Epithelial cell of proximal tubule (primary cell): ENCODE measurements at places on chromosomes 6 and 20. TPM values are rescaled to one million over a fixed set of nuclear protein-coding genes. Genes with fewer than 3 reads are reported as not detected.

- no peak for DNase-seq
Measured at GRCh38 chr20:4297127-4297826, 281.9 kb upstream of the RNF24 start.

DNA sequence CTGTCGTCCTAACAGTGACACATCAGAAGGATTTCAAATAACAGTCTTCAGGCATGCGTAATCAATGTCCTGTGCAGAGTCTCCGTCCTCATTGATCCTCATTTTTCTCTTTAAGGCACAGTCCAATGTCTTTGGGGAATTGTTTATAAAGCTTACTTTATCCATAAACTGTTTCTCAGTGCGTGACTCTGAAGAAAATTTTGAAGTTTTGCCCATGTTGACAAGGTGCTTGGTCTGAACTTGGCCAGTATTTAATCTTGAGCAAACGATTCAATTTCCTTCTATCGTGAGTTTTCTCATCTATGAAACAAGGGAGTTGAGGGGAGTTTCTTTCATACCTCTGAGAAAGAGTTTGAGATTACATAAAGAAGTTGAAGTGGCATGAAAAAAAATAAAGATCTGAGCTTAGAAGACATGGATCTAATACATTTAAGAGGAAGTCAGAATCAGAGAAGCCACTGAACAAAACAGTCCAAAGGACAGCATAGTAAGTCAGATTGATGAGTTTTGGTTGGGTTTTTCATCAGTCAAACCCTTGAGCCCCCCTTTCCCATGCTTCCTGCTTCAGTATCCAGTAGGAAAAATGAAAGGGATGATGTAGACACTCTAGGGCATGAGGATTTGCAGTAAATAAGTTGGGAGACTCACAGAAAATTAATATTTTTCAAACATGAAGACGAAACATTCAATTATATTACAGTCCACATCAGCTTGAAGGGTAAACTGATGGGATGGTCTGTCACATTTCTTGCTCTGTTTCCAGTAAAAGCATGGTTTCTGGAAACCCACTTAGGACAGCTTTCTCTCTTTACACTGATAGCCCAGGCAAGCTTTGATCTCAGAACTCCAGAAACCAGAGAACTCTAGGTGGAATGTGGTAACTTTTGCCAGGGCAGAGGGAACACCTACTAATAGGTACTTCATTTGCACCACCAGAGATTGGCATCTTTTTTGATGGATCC is 8.1 kb downstream of the EDN1 start:
- no peak for DNase-seq

DNA sequence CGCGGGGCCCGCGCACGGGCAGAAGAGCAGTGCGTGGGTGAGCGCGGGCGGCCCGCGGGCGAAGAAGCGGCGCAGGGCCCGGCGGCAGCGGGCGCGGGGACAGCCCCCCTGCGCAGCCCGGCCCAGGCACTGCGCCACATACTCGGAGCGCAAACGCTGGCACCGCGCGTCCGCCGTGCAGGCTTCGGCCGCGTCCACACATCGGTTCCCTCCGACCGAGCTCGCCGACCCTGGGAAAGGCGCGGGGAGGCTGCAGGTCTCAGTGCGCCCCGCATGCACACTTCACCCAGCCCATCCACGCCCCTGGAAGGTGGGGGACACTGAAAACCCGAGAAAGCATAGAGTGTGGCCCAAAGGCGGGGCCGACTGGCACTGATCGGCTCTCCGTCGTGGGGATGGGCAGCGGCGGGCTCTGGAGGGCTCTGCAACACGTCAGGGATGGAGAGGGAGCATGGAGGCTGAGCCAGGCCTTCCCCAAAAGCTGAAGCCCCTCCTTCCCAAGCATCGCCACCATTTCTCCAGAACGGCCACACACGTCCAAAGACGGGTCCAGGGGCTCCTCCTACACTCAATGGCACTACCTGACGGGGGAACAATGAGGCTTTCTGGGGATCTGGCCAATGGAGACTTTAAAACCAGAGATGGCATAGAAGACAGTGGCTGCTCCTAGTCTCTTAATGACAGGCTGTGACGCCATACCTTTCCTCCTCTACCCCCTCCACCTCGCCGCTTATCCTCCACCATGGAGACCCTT is 2.0 kb downstream of the GFRA4 start:
- DNase-seq: no peak

DNA sequence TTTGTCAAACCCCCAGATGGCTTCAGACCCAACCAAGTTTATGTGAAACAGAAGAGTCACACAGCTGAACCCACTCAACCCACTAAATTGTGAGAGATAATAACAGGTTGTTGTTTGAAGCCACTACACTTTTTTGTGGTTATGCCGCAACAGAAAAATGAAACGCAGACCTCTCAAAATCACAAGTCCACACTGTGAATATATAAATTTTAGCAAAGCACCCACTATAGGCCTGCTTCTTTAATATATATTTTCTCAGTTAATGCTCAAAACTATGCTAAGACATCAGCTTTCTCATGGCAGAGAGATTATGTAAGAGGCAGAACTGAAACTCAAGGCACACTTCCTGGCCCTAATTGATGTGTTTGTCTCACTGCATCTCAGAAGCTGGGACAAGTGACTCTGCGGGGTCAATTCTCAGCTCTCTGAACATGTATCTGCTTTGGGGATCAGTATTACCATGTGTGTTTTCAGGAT is 27.7 kb downstream of the MAP3K5 start:
- no peak for DNase-seq

- DNase-seq: no peak
Measured at GRCh38 chr6:17972978-17973622, 14.3 kb downstream of the KIF13A start.

- DNase-seq: peak; percentile 33
Measured at GRCh38 chr6:123745895-123746294, 57.8 kb upstream of the NKAIN2 start.

- no peak for DNase-seq
Measured at GRCh38 chr6:158005626-158006180, 24.0 kb downstream of the SYNJ2 start.

- no peak for DNase-seq
Measured at GRCh38 chr6:21371676-21372171, 221.8 kb upstream of the SOX4 start.

- no peak for DNase-seq
Measured at GRCh38 chr6:10558565-10558964, 37.4 kb downstream of the GCNT2 start.

DNA sequence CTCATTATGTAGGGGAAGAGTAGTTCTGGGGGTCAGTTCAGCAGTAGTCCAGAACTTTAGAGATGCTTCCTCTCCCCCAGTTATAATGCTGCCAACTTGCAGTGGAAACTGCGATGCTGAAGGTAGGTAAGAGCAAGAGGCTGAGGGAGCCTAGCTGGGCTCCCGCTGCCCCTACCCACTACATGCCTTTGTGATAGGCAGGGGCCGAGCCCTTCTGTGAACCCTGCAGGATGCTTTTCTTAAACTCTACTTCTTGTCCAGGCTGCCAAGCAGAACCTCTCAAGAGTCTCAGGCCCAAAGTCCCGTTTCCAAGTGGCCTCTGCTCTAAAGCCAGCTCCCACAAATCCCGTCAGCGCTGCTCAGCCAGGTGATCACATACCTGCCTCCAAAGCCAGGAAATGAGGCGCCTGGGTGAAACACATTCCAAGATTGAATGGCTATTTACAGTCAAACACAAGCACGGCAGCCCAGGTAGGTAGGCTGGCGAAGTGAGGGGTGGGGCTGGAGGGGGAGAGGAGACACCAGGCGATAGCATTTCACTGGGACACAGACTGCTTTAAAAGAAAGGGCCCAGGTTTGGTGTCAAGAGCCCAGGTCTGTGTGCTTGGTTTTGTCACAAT is 150.7 kb downstream of the CD24 start:
- no peak for DNase-seq

- DNase-seq: no peak
Measured at GRCh38 chr6:27478706-27479318, 5.9 kb upstream of the ZNF184 start.

DNA sequence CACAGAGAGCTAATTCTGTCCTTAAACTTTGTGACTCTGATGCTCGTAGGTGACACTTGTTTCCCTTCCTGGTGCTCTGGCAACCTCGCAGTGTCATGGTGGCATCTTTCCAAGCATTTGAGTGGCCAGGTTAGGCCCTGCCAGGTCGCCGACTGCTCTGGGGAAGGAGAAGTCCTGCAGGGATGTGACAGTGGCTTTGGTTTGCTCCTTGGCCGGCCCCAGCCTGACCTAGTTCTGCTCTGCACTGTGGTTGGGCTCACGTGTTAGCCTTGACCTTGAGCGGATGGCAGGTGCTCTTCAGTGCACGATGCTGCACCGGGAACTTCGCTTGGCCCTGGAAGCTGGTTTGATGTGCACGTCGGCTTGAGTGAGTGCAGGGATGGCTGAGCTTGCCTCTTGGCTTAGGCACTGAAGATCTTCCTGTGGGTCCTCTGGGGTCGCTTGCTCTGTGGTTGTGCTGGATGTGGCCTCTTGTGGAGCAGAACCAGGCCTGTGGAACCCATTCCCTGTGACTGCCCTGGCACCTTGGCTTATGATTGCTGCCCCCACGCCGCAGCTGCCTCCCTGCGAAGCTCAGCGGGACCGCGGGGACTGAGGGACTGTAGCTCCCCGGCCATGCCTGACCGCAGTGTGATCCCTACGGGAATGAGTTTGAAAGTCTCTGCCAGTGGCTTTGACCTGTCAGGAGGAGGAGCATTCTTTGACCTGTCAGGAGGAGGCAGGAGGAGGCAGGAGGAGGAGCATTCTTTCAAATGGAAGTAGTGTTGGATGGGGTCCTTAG is 8.7 kb downstream of the OSBPL2 start:
- no peak for DNase-seq

- no peak for DNase-seq
Measured at GRCh38 chr6:56787209-56787608, 144.5 kb upstream of the DST start.

DNA sequence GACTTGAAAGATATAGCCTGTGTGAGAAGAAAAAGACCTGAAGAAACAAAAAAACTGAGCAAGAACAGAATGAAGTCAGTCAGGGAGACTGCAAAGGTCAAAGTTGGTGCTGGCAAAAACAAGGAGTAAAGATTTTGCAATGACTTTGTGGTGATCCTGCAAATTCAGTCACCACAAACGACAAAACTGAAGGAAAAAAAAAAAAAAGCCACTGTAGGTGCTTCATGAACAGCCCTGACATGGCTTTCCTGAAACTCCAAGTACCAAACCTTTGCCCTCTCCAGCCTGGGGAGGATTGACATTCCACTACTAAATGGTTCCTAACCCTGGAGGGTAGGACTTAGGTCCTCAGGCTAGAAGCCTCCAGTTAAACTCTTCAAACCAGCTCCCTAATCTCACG is 114.7 kb upstream of the BEND3 start:
- DNase-seq: no peak

DNA sequence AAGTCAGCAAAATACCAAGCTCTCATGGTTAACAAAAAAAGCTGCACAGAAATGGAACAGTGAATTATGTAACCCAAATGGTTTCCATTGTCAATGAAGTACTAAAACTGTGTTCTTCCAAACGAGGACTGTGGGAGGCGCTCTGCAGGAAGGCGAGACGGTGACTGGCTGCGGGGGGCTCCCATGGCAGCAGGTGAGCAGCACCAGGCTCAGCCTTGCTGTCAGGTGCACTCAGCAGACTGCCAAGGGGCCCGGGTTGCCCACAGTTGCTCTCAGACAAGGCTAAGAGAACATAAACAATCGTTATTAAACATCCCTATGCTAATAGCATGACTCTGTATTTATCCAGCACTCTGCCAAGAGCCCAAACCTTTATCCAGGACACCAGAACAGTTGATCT is 630.3 kb upstream of the ARID1B start:
- no peak for DNase-seq

- DNase-seq: no peak
Measured at GRCh38 chr20:52755744-52756143, 216.4 kb upstream of the TSHZ2 start.

DNA sequence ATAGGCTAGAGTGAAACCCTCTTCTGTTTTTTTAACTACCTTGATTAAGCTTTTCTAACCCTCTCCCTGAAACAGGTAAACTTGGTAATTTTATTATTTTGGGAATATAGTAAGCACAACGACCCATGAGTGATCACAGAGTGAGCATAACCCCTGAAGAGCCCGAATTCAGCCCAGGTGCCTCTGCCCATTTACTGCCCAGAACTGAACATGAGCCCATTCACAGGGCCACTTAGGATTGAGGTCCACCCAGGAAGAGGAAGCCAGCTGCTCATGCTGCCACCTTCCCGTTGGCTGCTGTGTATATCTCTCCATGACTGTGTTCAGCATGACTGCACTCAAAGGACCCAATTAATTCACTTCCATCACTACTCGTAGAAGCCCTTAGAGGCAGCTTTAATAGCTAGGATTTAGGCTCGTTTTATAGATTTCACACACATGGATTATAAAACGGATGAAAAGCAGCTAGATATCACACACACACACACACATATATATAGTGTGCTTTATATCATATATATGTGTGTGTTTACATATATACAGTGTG is 8.3 kb upstream of the PDE10A start:
- DNase-seq: no peak

Gene FAM209B
- total RNA-seq: not detected in 2 replicates

Gene RFX6
- not detected in 2 replicates for total RNA-seq

Gene SYNDIG1
- total RNA-seq: 0.12 TPM in 1 of 2 replicates, not detected in the other

Gene WFDC10B
- not detected in 2 replicates for total RNA-seq

Gene RALGAPA2
- 7.4 and 13.8 TPM in 2 replicates for total RNA-seq

Gene KHDC1L
- total RNA-seq: not detected in 2 replicates

Gene NKAIN2
- under 0.01 TPM in 1 of 2 replicates, not detected in the other for total RNA-seq

Gene C20orf96
- total RNA-seq: 1.7 and 3.9 TPM in 2 replicates

Gene STMND1
- total RNA-seq: 0.14 TPM in 1 of 2 replicates, not detected in the other

Gene NANP
- 4.4 and 8.8 TPM in 2 replicates for total RNA-seq

Gene EPPIN
- total RNA-seq: not detected in 2 replicates

Gene RAB32
- total RNA-seq: 94.8 and 152 TPM in 2 replicates

Gene SPEF1
- total RNA-seq: 0.92 TPM in 1 of 2 replicates, not detected in the other
